ENCODE measurements at places on chromosomes 3 and 15.
A peak's percentile ranks its signal among the peaks of the same experiment; 100 is the strongest.

DNA sequence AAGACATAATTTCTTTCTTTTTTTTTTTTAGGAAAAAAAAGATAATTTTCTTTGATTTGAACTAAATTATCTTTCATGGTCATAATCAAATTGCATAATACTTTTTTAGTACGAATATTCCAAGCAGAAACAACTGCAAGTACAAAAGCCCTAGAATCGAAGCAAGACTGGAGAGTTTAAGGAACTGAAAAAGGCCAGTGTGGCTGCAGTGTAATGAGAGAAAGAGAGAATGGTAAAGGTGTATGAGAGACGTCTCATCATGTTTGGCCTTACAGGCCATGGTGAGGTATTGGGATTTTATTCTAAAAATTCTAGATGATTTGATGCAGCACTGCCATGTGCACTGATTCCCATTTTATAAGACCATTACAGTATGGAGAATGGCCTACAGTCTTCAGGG, 180.9 kb downstream of the SUCNR1 start:
- no peak for DNase-seq

GRCh38 chr3:187746442-187747281, 1.4 kb upstream of the BCL6 start:
- peak; percentile 40 for DNase-seq

- no peak for DNase-seq
Observed at GRCh38 chr3:148083526-148084182, 614.0 kb upstream of the AGTR1 start.

DNA sequence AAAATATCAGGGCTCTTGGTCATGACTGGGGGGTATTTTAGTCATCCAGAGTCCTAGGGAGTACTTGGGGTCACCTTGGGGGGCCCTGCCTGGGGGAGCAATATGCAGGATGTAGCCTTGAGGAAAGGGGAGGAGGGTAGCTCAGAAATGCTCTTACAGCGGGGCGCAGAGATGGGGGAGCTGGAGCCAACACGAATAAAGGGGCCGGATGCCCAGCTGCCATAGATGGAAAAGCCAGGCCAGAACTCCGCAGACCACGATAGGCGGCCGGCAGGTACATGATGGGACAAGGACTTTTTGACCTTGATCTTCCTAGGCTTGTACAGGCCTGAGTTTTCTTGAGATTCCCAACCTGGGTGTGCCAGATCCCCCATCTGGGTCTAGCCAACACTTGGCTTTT, 47.7 kb upstream of the SLC6A1 start:
- no peak for DNase-seq
